ENCODE measurements at places on chromosomes 7 and 10. TPM values are rescaled to one million over a fixed set of nuclear protein-coding genes. Genes with fewer than 3 reads are reported as not detected.

The THAP5 gene
- total RNA-seq: 12.7 TPM

DNA sequence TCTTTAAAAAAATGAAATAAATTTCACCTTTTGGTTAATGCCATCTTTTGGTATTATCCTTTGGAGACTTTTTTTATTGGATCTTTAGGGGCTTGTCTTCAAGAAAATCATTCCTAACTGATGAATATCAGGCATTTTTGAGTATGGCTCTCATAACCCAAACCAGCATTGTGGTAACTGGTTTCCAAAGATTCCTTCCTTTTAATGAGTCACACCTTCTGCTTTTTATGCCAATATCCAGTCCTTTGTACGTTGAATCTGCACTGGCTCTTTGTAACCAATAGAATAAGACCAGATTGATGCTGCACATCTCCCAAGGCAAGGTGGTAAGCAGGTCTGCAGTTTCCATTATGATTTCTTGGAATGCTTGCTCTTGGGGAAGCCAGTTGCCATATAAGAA, 89.1 kb downstream of the GPR158 start:
- DNase-seq: no peak
- peaks cover 10% of the 10 kb centered on the region for H3K4me1 ChIP-seq
- H3K27ac ChIP-seq: no peak overlapping the region

- DNase-seq: no peak
- H3K27ac ChIP-seq: no peak overlapping the region
- H3K4me3 ChIP-seq: no peak overlapping the region
- no peaks in the 10 kb centered on the region for H3K36me3 ChIP-seq
These were observed 15.3 kb upstream of the UTF1 start for GRCh38 chr10:133214468-133215410.

DNA sequence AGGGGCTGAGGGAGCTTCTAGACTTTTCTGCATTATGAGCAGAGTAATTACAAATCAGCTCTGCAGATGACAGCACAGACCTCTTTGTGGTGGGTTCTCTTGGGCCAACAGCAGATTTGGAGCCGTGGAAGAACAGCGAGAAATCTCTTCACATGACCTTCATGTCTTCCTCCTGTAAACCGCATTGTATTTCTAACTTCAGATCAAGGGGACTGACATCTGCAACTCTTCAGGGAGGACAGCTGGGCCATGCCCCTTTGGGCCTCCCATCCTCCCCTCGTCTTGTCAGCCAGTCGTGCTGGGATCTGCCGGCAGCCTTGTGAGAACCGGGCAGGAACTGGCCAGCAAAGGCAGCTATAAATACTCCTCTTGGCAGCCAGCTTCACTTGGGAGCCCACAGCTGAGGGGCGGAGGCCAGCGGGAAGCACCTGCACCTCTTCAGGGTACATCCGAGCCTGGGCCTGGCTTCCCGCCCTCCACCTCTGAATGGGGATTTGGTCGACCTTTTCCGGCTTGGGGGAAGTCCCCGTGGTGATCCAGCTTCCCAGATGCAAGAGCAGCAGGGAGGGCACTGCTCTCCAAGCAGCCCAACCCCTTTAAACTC, 54.7 kb downstream of the STEAP1B start:
- DNase-seq: peak; percentile 74
- peak overlapping the region; percentile 77 for H3K27ac ChIP-seq
- H3K27me3 ChIP-seq: no peaks in the 10 kb centered on the region
- no peak overlapping the region for H3K4me3 ChIP-seq
- H3K4me1 ChIP-seq: peaks cover 55% of the 10 kb centered on the region

The CELF2 gene
- 11.2 TPM for total RNA-seq

The BEND7 gene
- 13.7 TPM for total RNA-seq

- H3K4me3 ChIP-seq: no peak overlapping the region
- H3K4me1 ChIP-seq: peaks cover 33% of the 10 kb centered on the region
- no peak overlapping the region for H3K27ac ChIP-seq
These were observed 5.5 kb downstream of the GALNT17 start for GRCh38 chr7:71137479-71137878.

The AKR1C8 gene
- total RNA-seq: not detected

The CYP2C18 gene
- total RNA-seq: 3.9 TPM

DNA sequence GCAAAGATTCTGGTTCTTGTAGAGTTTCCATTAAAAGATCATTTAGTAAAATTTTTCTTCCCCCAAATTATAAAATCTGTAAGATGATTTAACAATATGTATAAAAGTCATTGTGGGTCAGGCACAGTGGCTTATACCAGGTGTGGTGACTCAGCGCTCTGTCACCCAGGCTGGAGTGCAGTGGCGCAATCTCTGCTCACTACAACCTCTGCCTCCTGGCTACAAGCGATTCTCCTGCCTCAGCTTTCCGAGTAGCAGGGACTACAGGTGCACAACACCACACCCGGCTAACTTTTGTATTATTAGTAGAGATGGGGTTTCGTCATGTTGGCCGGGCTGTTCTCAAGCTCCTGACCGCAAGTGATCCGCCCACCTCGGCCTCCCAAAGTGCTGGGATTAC, 68.0 kb downstream of the SEPTIN14 start:
- no peak overlapping the region for H3K27ac ChIP-seq
- H3K4me1 ChIP-seq: no peaks in the 10 kb centered on the region
- H3K27me3 ChIP-seq: no peaks in the 10 kb centered on the region
- no peak overlapping the region for H3K4me3 ChIP-seq
- H3K36me3 ChIP-seq: no peaks in the 10 kb centered on the region

- H3K36me3 ChIP-seq: no peaks in the 10 kb centered on the region
- no peak overlapping the region for H3K4me3 ChIP-seq
- no peak for DNase-seq
- H3K27me3 ChIP-seq: no peaks in the 10 kb centered on the region
These were observed 466.2 kb downstream of the TYW1 start for GRCh38 chr7:67462781-67463191.

DNA sequence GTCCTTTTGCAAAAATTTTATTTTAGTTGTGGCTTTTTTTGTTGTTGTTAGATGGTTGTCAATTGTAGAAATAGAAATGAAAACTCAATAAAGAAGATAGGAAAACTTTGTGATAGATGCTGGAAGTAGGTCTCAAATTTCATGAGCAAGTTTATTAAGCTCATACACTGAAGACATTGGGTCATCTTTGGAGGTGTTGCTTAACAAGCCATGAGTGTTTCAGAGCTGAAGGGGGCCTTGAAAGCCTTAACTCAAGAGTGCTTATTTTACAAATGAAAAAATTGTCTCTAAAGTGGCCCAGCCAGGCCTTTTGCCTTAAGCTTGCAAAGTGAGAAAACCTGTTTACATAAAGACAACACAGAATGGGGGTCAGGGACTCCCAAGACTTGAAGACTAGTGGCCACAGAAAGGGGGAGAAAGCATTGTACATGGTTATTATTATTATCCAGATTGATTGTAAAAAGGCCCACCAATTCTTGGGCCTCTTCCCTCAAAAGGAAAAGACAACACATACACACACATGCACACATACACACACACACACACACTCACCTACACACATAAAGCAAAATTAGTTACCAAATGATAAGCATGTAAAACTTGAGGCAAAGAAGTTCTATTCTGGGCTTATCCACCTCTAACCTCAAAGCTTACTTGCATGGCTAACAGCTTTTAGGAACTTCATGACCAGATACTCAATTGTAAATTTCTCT, 49.7 kb upstream of the GLCCI1 start:
- no peaks in the 10 kb centered on the region for H3K36me3 ChIP-seq
- no peak overlapping the region for H3K27ac ChIP-seq
- no peak overlapping the region for H3K4me3 ChIP-seq
- peaks cover 18% of the 10 kb centered on the region for H3K4me1 ChIP-seq
- H3K27me3 ChIP-seq: no peaks in the 10 kb centered on the region
- DNase-seq: no peak

GRCh38 chr7:134890246-134891240, 95.8 kb upstream of the AGBL3 start:
- no peaks in the 10 kb centered on the region for H3K36me3 ChIP-seq
- H3K4me1 ChIP-seq: peaks cover 5% of the 10 kb centered on the region

The ZNF107 gene
- total RNA-seq: 2.3 TPM

DNA sequence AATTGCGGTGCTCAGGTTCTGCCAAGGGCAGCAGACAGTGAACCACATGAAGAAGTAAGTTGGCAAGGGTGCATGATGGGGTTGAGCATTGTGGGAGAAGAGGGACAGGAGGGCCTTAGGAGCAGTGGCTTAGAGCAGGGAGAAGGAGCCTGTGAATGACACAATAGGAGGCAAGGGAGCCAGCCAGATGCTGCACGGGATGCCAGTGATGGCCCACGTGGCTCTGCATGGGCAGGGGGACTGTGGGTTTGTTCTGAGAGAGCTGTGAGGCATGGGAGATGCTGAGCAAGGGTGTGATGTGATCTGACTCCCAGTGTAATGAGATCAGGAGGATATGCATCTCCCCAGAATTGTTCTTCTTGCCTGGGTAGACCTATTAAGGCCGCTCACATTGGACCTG, 60.9 kb downstream of the C10orf90 start:
- H3K27me3 ChIP-seq: no peaks in the 10 kb centered on the region
- H3K36me3 ChIP-seq: no peaks in the 10 kb centered on the region
- H3K27ac ChIP-seq: no peak overlapping the region
- DNase-seq: no peak
- H3K4me3 ChIP-seq: no peak overlapping the region

The HOXA10 gene
- 0.52 TPM for total RNA-seq

All from body of pancreas (tissue), 4 donors.